ENCODE measurements at places on chromosomes 16 and 17.

GRCh38 chr17:43337684-43338428, 60.9 kb upstream of the ARL4D start:
- DNase-seq = no peak

DNA sequence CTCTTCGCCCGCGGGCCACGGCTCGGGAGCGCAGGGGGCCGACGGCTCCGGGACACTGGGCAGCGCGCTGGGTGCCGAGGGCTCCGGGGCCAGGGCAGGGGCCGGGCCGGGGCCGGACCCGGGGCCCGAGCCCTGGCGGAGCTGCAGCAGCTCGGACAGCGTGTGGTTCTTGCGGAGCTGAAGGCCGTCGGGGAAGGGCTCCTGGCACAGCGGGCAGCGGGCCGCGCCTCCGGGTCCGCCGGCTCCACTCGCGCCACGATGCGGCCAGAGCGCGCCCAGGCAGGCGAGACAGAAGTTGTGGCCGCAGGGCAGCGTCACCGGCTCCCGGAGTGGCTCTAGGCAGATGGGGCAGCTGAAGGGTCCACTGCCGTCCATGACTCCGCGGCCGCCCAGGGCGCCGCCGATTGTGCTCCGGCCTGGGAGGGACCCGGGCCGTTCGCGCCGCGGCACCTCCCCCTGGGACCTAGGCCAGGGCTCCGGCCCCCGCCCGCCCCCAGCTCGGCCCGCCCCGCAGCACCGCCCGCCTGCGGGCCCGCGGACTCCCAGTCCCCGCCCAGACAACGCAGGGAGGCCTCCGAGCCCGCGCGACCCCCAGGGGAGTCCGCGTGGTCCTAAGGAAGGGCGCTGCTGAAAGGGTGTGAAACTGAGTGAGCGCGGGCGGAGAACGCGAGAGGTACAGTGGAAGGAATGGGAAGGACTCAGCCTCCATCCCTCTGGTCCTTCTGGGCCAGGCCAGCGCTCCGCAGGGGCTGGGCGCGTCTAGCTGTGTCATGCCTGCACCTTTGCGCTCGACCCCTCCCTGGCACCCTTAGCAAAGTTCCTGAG, at the start of gene TRIM47:
TRIM47 (minus strand) TSS at position 408 of the 825 bp plus-strand sequence; CDS start at position 375, 33 bp downstream.
- DNase-seq = peak; percentile 31

GRCh38 chr16:87854053-87854906, 15.0 kb downstream of the SLC7A5 start:
- peak; percentile 50 for DNase-seq

- DNase-seq = peak; percentile 76
Measured at GRCh38 chr17:45248132-45248957, 13.5 kb downstream of the SPATA32 start.

- DNase-seq = no peak
Measured at GRCh38 chr16:49622421-49623402, 233.2 kb downstream of the ZNF423 start.

GRCh38 chr17:46152423-46152822, 40.8 kb downstream of the KANSL1 start:
- DNase-seq = no peak

DNA sequence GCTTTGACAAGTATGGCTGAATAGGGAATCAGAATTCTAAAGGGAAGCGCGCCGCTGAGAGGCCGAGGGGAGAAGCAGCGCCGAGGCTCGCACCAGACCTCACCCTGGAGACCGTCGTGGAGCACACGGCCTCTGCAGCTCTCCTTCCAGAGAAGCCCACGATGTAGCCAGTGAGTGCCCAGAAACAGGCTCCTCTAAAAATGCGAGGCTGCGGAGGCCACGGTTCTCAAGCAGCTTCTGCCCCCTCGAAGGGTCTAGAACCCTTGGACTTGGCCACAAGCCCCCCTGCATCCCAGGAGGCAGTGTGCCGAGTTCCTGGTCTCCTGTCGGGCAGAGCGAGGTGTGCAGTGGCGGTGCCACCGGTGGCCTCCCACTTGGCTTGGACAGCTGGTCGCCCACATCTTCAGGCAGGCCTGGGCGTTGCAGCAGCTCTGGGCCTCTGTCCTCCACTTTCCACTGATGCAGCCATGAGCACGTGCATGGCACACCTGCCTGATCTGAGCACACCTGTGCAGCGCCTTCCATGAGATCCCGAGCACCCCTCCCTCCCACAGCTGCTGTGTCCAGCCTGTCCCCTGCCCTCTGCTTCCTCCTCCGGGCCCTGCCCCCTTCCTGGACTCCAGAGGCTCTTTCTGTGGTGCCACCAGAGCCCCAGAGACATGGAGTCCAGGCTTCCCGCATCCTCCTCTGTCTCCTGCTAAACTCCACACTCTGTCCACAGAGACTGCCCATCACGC, 18.9 kb upstream of the WDR45B start:
- no peak for DNase-seq

DNA sequence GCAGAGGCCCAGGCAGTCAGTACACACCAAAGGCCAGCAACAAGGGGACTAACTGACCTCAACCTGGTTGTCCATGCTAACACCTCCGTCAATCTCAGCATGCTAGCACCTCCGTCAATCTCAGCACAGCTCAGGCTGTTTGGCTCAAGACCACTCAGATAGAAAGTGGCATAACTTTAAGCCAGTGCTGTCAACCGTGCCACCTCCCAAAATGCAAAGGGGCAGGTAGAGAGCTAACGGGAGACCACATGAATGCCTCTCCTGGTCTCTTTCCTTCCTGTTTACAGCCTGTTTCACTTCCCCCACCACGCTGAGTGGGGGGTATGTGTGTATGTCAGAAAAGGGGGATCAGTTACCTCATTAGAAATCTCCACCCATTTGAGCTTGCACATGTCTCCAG, 3.3 kb downstream of the UBTF start:
- peak; percentile 60 for DNase-seq

GRCh38 chr16:51651061-51651466, 500.0 kb upstream of the SALL1 start:
- DNase-seq = no peak

DNA sequence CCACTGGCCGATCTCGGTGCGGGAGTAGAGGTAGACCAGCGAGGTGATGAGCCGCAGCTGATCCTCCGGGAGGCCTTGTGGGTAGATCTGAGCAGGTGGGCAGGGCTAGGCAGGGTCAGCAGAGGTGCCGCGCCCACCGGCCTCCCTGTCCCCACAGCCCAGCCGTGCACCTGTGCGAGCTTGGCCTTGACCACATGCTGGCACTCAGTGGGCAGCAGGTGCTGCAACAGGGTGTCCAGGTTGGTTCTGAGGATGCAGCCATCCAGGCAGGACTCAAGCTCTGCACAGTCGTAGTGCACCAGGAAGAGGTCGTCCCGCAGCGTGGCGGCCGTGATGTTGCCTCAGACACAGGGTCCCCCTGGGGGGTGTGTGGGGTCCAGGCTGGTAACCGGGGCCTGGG, 12.4 kb downstream of the MSLN start:
- DNase-seq = no peak

DNA sequence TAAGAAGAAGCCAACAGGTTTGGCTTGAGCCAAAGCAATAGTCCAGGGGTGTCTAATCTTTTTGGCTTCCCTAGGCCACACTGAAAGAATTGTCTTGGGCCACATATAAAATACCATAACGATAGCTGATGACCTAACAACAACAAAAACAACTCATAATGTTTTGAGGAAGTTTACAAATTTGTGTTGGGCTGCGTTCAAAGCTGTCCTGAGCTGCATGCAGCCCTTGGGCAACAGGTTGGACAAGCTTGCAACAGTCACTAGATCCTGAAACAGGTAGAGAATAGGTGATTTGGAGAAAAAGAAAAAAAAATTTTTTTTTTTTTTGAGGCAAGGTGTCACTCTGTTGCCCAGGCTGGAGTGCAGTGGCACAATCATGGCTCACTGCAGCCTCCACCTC, 4.5 kb downstream of the CRYBA1 start:
- DNase-seq = no peak

DNA sequence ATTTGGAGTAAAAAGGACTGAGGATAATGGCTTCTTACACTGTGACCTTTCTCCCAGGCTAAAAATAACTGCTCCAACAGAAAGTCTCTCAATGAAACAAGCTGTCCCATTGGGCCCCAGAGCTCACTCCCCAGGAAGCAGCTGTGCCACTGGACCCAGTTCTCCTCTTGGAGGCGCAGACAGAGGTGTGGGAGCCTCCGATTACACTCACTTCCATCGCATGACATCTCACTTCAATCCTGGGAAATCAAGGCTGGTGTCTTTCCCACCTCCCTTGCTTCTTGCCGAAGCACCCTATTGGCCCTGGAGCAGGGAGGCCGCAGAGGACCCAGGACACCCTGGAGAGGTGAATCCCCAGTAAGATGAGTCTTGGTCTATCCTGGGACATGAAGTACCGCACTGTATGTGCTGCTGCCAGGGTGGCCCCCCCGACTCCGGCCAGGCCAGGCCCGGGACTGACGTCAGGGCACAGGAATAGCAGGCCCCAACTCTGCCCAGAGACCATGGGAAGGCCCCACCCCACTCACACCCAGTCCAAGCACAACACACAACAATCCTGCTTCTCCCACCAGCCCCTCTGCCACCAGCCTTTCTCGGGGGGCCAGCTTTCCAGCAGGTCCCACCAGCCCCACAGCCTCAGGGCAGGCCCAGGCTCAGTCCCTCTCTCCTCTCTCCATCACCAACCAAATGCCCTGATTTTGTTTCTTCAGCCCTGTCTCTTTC, 29.5 kb downstream of the SRL start:
- DNase-seq = no peak

GRCh38 chr17:42849451-42850181, 1.4 kb upstream of the AOC3 start:
- DNase-seq = no peak

DNA sequence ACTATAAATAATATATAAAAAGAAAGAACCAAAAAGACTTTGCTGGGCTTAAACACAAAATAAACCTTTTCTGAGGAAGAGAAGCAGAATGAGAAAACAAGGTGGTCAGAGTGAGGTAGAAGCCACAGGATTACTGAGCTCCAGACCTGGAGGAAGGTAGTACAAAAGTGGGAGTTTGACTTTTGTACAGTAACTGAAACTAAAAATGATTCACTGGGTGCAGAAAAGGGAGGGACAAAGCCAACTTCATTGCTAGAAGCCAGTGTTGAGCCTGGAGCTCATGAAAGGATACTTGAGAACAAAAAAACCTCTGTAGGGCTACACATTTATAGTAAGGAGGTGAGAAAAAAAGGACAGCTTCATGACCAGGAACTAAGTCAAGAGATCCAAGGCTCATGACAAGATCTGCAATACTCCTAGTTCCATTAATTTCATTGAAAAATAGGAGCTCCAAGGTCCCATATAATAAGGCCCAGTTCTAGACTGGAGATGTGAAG, 45.5 kb downstream of the PKD1L3 start:
- no peak for DNase-seq

DNA sequence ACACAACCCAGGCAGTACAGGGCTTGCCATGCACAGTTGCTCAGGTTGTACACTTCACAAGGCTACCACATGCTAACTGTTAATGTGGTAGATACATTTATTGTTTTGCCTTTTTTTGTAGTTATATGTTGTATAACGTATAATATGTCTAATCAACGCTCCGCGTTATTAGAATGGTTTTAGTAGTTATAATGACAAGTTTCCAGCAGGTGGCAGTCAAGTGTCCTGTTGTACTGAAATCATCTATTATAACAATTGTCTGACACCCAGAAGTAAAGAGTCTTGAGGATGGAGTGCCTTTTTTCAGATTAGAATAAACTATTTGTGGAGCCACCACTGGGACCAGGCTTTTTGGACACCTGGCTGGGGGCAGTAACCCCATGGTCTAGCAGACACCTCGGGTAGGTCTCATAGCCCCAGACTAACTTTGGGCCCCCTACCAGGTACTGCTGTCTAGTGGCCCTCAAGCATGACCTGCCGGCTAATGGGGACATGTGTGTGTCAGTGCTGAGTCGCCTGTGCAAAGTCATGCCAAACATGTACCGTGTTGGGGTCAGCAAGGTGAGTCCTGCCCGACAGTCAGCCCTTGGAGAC, 32.8 kb downstream of the MYO15A start:
- peak; percentile 43 for DNase-seq

- no peak for DNase-seq
Measured at GRCh38 chr16:75640598-75640997, 6.9 kb downstream of the KARS1 start.

GRCh38 chr17:4326608-4327007, 39.9 kb downstream of the UBE2G1 start:
- DNase-seq = no peak

- DNase-seq = no peak
Measured at GRCh38 chr17:33086041-33086440, 94.4 kb downstream of the SPACA3 start.

DNA sequence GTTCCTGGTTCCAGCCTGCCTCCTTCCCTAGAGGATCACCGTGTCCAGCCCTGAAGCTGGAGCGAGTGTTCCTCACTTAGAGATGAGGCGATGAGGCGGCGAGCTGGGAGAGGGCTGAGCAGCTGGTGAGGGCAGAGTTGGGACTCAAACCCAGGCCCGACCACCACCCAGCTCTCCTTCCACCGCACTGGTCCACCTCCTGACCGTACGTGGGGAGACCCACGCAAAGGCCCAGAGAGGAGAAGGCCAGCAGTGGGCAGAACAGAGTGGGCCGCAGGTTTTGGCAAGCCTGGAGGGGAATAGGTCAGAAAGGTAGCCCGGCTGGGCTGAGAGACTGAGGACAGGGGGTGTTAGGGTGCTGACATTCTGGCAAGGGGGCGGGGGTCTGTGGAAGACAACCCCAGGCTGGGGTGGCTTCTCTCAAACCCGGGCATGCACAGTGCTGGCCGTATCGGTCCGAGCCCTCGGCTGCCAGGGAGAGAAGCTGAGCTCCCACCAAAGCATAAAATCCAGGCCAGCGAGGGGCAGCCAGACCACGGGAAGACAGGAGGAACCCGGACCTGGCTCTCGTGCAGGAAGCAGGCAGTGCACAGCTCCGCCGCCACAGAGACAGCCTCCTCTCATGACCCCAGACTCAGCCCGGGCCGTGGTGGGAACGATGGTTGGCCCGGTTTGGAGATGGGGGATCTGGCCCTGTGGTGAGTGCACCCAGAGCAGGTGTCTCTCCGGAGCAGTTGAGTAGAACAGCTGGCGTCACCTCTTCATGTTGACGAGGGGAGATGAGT, 24.9 kb downstream of the MLYCD start:
- no peak for DNase-seq

DNA sequence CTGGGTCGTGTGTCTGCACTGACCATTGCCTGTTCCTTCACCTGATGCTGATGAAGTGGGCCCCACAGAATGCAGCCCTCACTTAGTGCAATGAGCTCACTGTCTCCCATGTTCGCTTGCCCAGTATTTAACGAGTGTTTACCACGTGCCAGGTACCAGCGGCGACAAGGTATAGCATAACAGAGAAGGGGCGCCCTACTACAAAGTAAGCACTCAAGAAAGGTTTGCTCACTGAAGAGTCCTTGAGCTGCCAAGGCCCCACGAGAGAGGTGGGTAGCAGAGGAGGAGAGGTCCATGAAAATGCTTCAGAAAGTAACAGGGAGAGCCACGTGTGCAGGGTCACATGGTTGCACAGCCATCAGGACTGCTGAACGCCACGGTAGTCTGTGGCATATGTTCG, 230.0 kb downstream of the NTN1 start:
- DNase-seq = no peak

- no peak for DNase-seq
Measured at GRCh38 chr16:4081047-4081446, 35.2 kb downstream of the ADCY9 start.

DNA sequence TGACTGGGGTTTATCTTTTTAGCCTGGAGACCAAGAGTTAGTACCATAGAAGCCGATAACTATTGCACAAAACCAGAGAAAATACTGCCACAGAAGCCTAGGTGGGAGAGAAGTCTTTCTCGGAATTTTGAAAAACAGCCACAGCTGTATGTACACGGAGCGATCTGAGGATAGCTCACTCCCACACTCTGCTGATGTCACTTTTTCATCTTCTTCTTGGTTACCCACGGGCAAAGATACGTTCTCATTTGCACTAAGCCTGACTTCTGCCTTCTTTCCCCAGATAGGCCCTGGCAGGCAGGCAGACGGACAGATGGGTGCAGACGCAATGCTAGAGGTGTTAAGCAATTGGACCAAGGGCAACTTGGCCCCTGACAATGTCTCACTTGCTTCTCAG, 9.1 kb upstream of the CBX4 start:
- DNase-seq = no peak
